ENCODE measurements at places on chromosomes 7 and 10.

DNA sequence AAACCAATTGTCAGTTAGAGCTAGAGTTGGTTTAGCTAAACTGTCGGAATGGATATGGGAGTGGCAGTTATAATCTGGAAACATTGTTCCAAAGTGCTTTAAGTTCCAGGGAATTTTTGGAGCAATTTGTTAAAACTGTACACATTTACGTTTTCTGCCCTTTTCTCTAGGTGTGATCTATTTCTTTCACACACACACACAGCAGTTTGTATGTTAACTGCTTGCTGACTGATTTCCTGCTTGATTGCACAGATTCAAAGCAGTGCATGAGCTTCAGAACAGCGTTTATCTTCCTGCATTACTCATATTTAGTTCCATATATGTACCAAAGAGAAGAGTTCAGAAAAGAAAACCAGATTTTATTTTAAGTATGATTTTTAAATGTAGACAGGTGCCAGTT is 57.9 kb downstream of the MGMT start:
- no peak for DNase-seq

DNA sequence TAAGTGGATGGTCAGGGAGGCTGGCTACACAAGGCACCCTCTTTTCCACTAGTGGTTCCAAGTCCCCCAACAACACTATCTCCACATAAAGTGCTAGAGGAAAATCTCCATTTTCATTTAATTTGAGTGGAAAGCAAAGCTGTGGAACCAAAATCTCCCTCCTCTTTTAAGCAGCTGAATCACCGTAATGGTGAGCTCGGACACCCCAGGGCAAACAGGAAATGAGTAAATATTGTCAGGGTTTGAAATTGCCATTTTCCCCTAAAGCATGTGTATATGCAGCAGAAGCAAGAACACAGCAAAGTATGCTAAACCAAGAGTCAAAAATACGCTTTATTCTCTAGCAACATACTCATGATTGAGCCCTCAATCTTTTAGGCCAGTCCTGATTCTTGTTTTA is 143.7 kb downstream of the GPAM start:
- no peak for DNase-seq

DNA sequence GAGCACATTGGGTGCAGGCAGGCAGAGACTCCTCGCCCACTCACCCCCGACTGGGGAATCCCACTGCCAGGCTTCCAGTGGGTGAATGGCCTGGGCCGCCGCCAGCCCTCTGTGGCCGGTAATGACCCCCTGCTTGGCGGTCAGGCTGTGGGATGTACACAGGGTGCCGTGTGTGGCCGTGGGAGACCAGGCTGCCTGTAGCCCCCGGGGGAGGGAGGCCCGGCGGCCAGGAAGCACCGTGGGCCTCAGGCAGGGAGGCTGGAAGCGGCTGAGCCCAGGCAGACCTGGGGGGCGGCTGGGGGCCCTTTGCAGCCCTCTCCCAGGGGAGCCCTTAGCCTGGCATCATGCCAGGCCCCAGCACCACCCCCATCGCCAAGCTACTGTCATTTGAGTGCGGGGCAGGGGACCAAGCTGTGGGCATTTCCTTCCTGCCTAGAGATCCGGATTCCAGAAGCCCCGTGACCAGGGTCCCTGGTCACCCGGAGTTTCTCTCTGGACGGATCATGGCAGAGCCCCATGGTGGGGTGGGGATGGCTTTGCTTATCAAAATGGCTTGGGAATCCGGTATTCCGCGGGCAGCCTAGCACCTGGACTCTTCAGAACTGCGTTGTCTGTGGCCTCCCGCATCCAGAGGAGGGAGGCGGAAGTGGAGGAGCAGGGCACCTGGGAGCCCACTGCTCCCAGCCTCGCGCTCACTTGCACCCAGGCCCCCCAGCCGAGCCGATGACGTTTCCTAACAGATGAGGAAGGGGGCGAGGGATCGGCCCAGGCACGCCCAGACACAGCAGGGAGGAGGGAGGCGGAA is 1.1 kb downstream of the TTYH3 start:
- DNase-seq = peak; percentile 21

- DNase-seq = no peak
Observed at GRCh38 chr10:1360011-1360557, 303.9 kb downstream of the WDR37 start.

- no peak for DNase-seq
Observed at GRCh38 chr7:55235801-55236200, 129.3 kb upstream of the LANCL2 start.

DNA sequence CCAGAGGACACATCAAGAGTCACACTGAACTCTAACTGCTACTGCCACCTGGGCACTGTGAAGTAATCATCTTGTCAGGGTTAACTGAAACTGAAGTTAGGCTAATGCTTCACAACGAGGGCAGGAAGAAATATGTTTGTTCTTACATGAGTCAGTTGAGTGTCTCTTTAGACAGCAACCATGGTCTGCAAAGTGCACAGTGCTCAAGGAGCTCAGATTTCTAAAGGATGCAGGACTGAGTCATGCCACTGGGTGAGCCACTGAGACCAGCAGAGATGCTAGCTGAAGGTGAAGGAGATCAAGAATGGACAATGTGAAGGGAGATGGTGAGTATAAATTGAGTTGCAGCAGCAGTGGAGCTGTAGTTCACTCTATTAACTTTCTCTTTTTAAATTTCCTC is 76.0 kb upstream of the CTTNBP2 start:
- DNase-seq = no peak

DNA sequence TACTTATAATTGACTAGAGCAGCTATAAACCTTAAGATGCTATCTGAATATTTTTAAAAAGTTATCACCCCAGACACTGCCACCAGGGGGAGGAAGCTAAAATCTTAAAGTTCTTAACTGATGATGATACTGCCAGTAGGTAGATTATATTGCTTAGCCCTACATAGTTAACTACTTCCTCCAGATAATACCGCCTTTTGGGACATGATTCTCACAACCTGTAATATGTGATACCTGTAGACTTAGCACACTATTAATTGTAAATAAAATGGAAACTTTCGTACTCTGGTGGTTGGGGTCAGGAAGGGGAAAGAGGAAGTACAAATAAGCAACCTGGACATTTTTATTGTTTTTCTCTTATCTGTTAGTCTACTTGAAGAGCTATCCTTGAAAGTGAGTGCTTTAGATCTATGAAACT is 268.9 kb downstream of the ADK start:
- no peak for DNase-seq

GRCh38 chr10:110530131-110530831 is 32.6 kb downstream of the DUSP5 start:
- no peak for DNase-seq

DNA sequence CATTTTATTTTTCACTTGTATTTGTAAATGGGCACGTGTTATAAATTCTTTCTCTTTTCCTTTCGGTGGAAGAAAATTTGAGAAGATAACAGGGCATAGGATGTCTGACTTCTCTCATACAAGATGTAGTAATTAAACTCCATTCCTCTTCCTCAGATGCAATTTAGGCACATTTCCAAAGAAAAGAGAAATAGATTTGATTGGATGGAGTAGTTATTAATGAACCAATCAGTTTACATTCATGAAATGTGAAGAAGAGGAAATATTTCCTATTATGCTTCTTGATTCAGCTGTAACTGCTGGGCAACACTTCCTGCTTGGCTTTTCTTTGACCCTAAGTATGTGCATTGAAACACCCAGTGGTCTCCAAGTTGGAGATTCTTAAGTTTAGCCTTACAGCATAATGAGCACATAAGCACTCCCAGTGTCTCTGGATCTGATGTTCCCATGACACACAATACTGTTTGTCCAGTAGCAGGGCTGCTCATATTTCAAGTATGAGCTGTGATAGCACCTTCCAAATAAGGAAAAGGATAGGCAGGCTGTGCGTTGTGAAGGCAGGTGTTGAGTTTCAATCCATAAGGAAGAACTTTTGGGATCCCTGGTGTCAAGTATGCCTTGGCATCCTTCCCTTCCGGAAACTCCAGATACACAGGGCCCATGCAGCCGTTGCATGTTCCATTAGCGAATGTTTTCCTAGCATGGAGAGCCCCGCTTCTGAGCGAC is 33.4 kb upstream of the COBL start:
- no peak for DNase-seq

DNA sequence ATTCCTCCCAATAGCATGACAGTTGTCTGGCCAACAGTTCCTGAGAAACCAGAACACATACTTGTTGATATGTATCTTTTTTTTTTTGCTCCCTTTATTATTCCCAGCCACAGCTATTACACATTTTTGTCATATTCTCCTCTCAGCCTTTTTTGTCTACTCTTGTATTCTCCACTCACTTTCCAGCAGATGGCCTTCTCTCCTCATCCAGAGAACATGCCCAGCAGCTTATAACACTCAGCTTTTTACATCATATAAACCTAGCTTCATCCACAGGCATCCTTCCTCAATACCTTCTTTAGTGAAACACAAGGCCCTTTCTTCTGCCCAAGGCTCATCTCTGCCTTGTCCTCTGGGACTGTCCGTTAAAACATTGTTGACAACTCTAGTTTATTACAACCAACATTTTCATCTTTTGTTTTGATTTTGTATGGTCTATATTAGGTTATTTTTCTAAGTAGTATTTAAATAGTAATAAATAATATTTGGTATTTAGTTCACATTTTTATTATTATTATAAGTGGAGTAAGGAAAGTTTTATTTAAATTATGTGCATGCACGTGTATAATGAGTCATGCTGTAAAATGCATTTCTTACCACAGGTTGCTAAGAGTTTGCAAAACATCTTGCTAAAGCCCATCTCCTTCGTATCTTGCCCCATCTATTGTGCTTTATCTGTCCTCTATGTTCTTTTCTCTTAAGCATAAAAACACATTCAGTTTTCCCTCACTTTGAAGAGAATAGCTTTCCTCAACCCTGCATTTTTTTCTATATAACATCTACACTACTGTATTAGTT is 101.5 kb downstream of the ORC5 start:
- DNase-seq = no peak

DNA sequence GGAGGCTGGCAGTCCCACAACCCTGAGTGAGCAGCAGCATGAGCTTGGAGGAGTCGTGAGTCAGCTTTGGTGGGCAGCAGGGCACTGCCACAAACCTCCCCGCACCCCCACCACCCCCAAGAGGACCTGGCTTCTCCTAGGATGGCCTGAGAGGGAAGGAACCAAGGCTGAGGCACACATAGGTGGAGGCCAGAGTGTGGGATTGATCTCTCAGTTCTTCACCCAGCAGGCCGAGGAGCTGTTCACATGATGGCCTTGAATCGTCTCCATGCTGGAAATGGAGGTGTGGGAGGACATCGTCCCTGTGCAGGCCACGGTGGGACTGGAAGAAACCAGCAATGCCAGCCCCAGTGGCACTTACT is 17.4 kb upstream of the GDF10 start:
- no peak for DNase-seq

DNA sequence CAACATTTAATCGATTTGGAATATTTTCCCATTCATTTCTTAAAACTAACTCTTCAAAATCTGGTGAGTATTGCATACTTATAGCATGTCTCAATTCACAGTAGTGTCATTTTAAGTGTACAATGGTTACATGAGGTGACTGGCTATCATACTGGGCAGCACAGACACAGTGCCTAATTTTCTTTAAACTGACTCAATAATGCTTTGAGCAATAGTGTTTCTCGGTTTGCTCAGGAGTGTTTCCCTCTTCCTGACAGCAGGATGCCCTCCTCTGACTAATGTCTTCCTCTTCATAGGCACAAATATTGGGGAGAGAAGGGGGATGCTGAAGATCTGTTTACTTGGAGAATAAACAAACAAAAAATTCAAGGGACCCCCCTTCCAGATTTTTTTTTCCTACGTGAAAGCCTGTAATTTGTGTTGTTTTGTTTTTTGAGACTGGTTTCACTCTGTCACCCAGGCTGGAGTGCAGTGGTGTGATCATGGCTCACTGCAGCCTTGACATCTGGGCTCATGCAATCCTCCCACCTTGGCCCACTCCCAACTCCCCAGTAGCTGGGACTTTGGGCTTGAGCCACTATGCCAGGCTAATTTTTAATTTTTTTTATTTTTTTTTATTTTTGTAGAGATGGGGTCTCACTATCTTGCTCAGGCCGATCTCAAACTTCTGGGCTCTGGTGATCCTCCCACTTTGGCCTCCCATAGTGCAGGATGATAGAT is 2.2 kb downstream of the MRC1 start:
- no peak for DNase-seq

GRCh38 chr10:104033401-104033930 is 52.2 kb downstream of the COL17A1 start:
- DNase-seq = no peak

DNA sequence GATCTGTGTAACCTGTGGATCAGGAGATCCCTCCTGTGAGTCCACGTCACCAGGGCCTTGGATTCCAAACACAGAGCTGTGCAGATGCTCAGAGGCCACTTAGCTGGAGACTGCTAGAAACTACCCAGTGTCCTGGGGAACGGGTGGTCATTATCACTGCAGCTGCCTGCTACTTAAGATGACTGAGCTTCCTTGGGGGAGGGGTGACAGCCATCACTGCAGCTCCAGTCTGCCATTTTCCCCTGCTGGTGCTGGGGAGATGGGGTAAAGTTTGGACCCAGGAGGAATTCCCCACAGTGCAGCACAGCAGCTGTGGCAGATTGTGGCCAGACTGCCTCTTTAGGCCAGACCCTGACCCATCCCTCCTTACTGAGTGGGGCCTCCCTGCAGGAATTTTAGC is 78.8 kb upstream of the VOPP1 start:
- DNase-seq = no peak

DNA sequence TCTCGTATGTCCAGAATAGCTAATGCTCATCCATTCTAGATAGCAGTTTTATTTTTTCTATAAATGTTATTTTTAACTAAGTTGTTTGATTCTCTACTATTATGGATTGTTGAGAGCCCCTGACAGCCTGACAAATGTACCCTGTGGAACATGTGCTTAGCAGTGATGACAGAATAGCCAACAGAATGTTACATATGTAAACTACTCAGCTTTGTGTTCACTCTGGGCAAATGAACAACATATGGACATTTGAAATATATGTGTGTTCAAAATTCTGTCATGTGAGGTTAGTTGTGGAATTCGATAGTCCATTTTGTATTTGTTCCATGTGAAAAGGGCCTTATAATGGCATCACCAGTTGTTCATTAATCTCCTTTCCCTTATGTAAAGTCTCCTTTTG is 199.7 kb downstream of the EXOC4 start:
- DNase-seq = no peak

- no peak for DNase-seq
Observed at GRCh38 chr7:116499168-116500077, at the start of gene CAV2. CAV2 (plus strand) TSS chr7:116499738; CDS start chr7:116499782, 44 bp downstream.

- DNase-seq = peak; percentile 46
Observed at GRCh38 chr7:134140889-134141867, 14.0 kb downstream of the LRGUK start.

All from stimulated activated CD4-positive, alpha-beta T cell treated with anti-CD3 and anti-CD28 coated beads, TNF-alpha, amount 100 ng/mL, for 24 hours (primary cell).